ENCODE measurements at places on chromosomes 7 and 10.
A peak's percentile ranks its signal among the peaks of the same experiment; 100 is the strongest.

GRCh38 chr10:69224862-69225657 lies 4.9 kb downstream of the HKDC1 start:
- no peak for DNase-seq

DNA sequence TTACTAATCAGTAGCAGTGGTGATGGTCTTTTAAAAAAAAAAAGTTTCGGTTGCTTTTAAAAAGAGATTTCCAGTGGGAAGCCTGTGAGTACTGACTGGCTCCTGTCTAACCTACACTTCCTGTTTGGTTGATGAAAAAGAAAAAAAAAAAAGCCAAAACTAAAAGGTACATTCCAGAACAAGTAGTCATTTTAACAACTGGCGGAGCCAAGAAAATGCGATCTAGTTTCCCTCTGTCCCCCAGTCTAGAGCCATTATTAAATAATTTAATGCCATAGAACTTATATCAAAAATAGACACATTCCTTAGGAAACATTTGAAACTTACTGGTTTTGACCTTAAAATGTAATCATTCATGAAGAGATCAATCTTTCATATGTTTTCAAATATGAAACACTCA lies 254.2 kb upstream of the C7orf33 start:
- DNase-seq, result no peak

DNA sequence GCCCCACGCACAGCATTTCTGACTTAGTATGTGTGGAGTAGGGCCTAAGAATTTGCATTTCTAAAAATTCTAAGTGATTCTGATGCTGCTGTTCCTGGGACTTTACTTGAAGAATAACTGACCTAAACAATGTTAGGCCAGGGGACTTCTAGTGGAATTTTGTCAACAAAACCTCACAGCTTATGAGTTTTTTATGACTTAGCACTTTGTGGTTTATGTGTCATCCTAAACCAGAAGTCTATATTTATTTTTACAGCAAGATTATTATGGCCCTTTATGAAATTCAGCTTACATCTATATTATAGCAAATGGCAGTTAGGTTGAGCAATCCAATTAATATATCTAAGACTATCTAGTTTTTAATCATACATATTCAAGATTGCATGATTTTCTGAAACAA lies 24.6 kb upstream of the BET1 start:
- no peak for DNase-seq

DNA sequence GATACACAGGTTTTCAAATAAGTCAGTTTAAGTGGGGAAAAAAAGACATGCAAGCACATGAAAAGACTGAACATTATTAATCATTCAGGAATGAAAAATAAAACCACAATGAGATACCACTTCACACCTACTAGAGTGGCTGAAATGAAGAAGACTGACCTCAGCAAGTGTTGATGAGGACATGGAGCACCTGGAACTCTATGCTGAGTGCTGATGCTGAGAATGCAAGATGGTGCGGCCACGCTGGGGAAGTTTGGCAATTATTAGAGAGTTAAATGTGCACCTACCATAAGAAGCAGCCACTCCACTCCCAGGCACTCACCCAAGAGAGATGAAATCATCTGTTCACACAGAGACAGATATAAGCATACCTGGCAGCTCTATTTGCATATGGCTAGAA lies 32.9 kb upstream of the ELFN1 start:
- DNase-seq, result no peak

DNA sequence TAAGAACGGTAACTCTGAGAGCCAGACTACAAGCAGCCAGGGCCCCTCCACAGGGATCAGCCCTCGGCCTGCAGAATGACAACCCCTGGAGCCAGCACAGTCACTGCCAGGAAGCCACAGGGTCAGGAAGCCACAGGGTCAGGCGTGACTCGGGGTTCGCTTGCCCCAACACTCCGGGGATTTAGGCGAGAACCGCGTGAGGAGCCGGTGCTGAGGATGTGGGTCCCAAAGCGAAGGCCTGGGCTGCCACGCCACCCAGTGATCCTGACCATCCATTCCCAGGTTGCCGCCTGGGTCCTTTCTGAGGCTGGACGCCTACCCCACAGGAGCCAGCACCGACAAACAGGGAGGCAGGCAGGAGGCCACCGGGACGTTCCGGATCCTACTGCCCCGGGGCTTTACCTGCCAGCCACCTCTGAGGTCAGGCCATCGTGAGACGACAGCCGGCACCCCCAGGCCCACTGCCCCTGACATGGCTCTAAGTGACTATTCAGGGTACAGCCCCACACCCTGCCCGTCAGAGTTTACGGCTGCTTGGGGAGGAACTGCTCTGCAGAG lies 228.6 kb downstream of the ELFN1 start:
- DNase-seq, result no peak

DNA sequence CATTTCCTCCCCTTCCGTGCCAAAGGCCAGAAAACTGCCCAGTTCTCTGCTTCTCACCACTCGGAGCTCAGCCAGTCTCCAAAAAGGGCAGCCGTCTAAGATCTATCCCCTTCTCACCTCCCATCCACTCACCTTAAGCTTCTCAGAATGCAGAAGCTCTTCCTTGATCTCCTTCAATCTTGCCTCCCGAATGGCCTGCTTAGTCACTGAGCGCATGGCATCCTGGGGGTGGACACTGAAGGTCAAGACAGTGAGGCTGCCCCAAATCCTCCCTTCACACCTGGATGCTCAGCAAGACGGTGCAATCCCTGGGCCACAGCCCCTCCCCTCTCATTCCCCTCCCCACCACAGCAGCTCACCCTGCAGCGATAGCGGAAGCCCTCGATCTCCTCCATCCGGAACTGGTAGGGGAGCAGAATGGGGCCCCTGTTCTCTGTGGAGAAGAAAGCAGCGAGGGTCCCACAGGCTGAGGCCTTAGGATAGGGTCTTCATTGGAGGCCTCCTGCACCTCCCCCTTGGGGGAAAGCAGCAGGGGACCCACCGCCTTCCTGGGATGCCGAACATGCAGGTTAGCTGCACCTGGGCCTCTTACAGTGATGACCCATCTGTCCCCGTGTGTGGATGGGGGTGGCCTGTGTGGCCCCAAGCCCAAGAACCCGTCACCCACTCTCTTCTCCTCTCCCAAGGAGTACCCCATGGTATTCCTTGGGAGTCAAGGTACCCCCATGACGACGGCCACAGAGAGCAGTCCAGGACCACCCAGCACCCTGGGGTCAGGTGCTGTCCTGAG lies 4.7 kb downstream of the DDX56 start:
- DNase-seq, result no peak

DNA sequence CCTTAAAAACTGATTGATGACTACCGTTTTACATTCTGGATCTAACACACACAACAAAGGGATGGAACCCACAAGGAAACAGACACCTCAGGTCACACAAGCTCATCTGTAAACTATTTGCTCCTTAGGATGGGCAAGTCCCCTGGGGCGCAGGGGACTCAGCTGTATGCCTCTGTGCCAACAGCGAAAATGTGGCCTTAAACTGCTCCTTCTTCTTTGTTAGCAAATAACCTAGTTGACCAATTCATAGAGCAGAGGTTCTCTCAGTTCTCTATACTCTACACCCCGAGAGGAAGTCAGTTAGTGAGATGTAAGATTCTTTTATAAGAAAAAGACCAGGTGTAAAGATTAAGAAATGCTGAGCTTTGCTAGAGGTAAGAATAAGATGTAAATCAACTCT lies 181.9 kb upstream of the PRSS58 start:
- no peak for DNase-seq

DNA sequence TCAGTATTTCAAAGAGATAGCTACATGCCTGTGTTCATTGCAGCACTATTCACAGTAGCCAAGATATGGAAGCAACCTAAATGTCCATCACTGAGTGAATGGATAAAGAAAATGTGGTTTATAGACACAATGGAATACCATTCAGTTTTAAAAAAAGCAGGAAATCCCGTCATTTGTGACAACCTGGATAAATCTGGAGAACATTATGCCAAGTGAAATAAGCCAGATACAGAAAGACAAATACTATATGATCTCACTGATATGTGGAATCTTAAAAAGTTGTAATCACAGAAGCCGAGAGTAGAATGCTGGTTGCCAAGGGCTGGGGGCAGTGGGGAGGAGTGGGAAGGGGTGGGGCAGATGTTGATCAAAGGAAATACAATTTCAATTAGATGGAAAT lies 235.8 kb upstream of the IGFBP3 start:
- DNase-seq, result no peak

GRCh38 chr10:35394411-35394851 lies 58.1 kb downstream of the CCNY start:
- DNase-seq, result no peak

DNA sequence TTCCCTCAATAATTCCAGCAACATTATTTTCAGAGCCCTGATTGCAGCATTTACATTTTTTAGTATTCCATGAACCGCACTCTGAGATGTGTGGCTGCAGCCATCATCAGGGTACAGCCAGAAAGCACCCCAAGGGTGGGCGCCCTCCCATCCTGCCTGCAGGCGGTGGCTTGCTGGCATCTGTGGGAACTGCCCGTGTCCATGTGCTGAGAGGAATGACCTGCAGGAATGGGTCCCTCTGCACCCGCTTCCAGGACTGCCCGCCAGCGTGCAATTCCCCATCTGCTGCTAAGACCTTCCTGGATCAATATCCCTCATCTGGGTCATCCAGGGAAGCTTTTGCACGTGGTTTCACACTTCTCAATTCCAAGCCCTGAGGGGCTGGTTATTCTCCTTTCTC lies 32.8 kb upstream of the NUB1 start:
- peak; percentile 61 for DNase-seq

- no peak for DNase-seq
These were observed 23.1 kb downstream of the TCAF1 start for GRCh38 chr7:143878884-143879283.

- DNase-seq, result no peak
These were observed 64.3 kb downstream of the ZRANB1 start for GRCh38 chr10:125006188-125006680.

- DNase-seq, result no peak
These were observed 190.1 kb downstream of the LRRTM3 start for GRCh38 chr10:67115972-67116371.

GRCh38 chr10:31581741-31582323 lies 262.8 kb downstream of the ZEB1 start:
- no peak for DNase-seq

DNA sequence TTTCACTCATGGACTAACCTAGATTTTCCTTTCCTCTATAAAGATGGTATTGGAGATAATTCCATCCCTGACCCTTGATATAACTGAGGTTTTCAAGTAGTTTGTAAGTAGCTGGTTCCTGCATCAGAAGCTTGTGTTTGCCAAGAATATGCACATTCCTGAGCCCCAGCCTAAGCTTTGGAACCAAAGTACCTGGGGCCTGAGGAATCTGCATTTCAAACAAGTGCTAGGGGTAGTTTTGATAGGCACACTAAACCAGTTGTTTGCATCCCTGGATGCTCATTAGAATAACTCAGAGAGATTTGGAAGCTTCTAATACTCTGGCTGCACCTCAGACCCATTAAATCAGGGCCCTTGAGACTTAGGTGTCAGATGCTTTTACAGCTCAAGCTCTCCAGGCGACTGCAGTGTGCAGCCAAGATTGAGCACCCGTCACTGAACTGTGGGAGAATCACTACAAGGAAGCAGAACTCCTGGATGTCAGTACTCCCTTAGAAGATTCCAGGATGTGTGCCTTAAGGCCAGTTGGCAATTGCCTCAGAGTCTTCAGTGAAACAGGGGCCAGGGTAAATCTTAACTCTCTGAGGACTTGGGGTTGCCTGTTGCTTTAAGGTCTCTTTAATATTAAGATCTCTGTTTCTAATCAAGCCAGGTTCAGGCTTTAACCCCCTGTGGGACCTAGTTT lies 565.0 kb downstream of the REEP3 start:
- no peak for DNase-seq

DNA sequence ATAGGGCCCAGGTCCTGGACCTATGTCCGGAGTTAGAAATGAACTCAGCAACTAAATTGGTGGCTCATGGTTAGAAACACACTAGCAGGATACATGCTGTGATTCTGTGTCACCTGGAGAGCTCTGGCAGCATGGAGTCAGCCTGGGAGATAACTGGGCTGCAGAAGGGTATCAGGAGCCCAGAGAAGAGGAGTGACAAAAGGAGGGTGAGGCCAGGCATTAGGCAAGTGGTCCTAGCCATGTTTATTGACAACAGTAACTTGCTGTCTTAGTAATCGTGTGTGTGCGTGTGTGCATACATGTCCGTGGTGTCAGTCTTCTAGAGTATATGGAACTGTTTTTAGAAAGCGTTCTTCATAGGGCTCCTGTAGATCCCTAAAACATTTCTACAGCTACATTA lies 157.5 kb upstream of the PHYHIPL start:
- no peak for DNase-seq

- DNase-seq, result no peak
These were observed 8.9 kb upstream of the TRIM8 start for GRCh38 chr10:102635377-102635776.

GRCh38 chr10:100901051-100901450 lies 11.7 kb upstream of the SLF2 start:
- no peak for DNase-seq

DNA sequence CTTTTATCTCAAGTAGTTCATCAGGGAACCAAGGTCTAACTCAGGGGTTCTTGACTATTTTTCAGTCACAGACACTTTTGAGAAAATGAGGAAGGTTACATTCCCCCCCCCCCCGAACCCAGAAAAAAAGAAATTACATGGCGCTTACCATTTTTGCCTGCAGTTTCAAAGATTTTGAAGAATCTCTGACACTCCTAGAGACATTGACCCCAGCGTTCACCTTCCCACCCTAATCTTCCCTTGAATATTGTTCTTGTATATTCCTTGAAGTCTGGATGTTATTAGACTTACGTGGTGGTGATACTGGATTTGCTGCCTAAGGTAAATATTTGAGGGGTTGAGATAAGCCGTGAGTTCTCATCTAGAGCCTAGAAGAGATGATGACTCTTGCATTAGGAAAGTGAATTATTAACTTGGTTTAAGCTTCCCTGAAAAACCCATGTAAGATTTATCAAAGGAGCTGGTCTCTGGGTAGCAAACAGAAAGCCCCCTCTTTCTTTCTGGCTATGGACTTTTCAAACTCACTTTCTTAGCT lies 245.7 kb upstream of the FOXK1 start:
- DNase-seq, result no peak

DNA sequence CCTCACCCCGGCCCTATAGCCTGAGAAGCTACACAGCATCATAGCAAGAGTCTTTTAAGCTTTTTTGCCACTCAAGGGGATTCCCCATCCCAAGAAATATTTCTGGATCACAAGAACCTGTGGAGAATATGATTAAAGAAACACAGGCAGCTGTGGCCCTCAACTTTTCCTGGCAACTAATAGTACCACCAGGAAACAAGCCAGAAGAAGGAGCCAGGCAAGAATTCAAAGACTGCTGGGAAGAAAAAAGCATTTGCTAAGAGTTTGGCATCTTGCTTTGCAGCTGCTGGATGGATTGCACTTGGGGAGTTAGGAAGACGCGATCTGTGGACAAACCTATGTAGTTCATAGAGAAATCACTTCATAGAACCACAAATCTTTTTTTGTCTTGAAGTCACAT lies 437.8 kb downstream of the PLXDC2 start:
- DNase-seq, result no peak

GRCh38 chr10:106619346-106619745 lies 545.2 kb downstream of the SORCS1 start:
- DNase-seq, result no peak

- DNase-seq, result no peak
These were observed 544.4 kb downstream of the DNAJB6 start for GRCh38 chr7:157881048-157881771.

- no peak for DNase-seq
These were observed 19.4 kb upstream of the ATRNL1 start for GRCh38 chr10:115073796-115074195.
